ENCODE measurements at places on chromosomes 12 and 14.

- DNase-seq, result no peak
These were observed 9.2 kb downstream of the ERP29 start for GRCh38 chr12:112022241-112023016.

GRCh38 chr12:124678421-124678893, 111.0 kb upstream of the NCOR2 start:
- no peak for DNase-seq

GRCh38 chr12:27550653-27550975, 26.6 kb downstream of the PPFIBP1 start:
- DNase-seq, result no peak

- no peak for DNase-seq
These were observed 11.5 kb upstream of the KCNK13 start for GRCh38 chr14:90050271-90050670.

GRCh38 chr12:31021181-31021580, 52.5 kb upstream of the DDX11 start:
- no peak for DNase-seq

DNA sequence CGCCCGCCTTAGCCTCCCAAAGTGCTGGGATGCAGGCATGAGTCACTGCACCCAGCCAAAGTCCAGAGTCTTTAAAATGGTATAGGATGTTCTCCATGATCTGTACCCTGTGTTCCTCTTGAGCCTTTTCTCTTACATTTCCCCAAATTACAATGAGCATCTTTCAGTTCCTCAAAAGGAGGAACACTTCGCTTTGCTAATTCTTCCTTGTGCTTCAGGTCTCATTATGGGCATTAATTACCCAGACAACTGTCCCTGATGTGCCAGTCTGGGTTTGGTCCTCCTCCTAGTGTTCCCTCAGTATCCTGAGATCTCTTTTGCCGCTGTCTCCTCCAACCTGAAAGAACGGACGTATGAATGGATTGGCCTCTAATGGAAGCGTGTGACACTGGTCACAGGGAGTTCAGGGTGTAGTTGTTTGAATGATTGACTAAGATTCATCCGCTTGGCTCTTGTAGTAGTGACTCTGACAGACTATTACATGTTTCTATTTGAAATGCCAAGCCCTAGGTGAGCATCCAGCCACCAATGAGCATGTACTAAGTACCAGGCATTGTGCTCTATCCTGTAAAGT, 8.2 kb downstream of the PRKCH start:
- no peak for DNase-seq

- no peak for DNase-seq
These were observed 62.0 kb downstream of the LGMN start for GRCh38 chr14:92686411-92686899.

- DNase-seq, result no peak
These were observed 10.6 kb downstream of the SEL1L start for GRCh38 chr14:81523016-81523415.

DNA sequence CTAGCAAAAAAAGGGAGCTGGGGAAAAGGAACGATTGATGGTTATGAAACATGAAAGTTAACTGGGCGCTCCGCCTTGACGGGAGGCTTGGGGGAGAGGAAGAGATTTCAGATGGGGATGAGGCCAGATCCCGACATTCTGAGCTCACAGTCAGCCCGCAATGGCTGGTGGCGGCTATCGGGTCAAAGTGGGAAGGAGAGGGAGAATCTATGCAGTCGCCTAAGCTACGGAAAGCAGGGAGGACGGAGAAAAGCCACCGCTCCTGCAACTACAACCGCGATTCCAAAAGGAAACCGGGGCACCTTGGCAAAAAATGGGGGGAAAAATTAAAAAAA, 502 bp downstream of the MPHOSPH9 start:
- no peak for DNase-seq

DNA sequence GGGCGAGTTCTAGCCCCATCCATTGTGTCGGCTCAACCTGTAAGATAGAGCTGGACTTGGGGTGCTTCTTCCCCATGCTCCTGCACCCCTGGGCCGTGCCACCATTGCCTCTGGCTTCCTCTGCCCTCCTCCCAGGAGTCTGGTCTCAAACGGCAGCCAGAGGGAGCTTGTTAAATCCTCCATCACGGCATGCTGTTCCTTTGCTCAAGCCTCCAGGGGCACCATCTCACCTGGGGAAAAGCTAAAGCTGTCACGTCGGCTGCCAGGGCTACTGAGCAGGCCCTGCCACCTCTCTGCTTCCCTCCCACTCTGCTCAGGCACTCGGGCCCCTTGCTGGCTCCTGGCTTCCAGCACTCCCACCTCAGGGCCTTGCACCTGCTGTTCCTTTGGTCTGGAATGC, 140.4 kb downstream of the RBM19 start:
- DNase-seq, result no peak

DNA sequence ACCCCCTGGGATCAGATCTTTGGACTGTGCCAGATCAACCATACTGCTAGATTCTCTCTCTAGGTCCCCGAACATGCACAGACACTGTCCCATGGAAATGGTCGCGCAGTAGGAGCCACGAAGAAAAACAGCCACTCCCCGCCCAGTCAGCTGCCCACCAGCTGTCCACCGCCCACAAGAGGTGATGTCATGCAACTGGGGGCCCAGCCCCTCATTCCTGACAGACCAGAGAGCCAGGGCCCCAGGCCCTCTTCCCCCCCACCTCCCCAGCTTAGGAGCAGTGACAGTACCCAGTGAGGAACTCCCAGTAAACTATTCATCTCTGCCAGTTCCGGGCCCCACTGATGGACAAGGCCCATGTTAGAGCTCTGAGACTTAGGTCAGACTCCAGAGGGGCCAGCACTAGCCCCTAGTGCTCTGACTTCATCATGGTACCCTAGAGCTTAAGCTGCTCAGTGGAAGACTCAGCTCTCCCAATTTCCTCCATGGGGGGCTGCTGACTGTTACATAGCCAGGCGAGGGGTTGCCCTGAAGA, 3.7 kb upstream of the TAMALIN start:
- no peak for DNase-seq

GRCh38 chr12:50517421-50518048, 12.8 kb downstream of the DIP2B start:
- DNase-seq, result peak; percentile 36

GRCh38 chr14:49367696-49368095, 218.5 kb downstream of the RPS29 start:
- DNase-seq, result no peak

- DNase-seq, result no peak
These were observed 46.0 kb downstream of the SPIC start for GRCh38 chr12:101521136-101521535.

- DNase-seq, result no peak
These were observed 333.1 kb downstream of the FUT8 start for GRCh38 chr14:65745396-65746190.

GRCh38 chr14:59871166-59871495, 555 bp upstream of the RTN1 start:
- no peak for DNase-seq

DNA sequence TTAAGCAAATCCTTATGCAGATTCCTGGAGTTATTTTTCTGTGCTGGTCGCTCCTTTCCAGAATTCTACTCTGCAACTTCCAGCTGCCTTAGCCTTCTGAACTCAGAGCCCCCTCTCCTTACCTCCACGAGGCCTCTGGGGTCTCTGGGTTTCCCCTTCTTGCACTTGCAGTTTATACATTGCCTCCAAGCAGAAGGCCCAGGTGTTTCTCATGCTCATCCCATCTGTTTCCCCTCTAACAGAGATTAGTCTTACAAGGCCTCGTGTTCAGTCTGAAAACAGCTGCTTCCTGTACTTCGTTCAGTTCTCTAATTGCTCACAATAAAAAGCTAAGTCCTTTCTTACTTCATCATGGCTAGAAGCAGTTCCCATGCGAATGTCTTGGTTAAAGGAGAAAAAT, 134.4 kb upstream of the FGD4 start:
- DNase-seq, result no peak

DNA sequence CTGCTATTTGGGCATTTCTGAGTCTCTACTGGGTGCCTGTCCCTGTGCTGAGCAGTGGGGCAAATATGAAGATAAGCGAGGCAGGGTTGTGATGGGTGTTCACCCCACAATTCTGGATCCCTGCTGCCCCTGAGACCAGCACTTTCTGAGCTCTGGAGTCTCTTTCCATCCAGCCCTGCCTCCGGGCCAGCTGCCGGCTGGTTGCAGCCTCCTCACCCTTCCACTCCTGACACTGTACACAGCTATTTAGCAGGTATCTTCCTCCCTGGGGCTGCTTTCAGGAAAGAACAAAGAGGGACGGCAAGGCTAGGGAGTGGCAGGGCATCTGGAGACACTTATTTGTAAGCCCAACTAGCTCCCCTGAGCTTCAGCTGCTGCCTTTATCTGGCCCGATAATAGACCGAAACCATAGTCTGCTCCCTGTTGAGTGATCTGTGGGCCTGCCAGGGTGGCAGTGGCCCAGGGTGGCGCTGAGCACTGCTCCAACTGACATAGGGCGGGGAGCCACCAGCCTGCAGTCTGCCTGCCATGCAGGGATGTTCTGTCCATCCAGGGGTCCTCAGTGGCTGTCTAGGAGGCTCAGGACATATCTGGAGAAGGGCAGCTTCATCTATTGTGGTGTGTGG, 7.6 kb upstream of the KRT80 start:
- no peak for DNase-seq

GRCh38 chr14:72565149-72565559, 328.7 kb downstream of the DPF3 start:
- DNase-seq, result no peak

- DNase-seq, result no peak
These were observed 11.8 kb downstream of the GCH1 start for GRCh38 chr14:54890788-54891187.

DNA sequence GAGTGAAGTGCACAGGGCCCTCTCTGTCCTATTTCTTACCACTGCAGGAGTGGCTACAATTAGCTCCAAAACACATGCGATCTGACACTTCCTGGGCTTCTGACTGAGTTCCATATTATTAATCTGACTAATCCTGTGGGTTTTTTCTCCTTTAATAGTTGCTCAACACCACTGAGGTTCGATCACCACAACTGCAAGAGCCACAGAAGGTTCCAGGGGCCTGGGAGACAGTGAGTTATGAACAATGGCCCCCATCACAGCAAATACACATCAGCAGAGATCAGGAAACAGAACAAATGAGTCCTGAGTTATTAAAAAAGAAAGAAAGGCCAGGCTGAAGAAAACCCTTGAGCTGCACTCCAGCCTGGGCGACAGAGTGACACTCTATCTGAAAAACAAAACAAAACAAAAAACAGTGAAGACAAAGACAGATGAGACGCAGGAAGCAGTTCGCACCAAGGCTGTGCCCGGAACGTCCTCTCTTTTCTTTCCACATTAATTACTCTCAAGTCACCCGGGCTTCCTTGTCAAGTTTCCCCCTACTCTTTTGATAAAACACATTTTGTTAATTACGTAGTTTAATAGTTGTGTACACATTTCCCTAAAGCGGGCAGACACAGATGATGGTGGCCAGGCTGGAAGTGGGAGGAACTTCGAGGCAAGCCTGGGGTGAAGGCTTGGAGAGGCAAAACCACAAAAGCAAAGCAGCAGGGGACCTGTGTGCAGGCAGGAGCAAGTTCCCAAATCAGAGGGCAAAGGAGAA, 42.7 kb downstream of the CDC42BPB start:
- DNase-seq, result peak; percentile 33

DNA sequence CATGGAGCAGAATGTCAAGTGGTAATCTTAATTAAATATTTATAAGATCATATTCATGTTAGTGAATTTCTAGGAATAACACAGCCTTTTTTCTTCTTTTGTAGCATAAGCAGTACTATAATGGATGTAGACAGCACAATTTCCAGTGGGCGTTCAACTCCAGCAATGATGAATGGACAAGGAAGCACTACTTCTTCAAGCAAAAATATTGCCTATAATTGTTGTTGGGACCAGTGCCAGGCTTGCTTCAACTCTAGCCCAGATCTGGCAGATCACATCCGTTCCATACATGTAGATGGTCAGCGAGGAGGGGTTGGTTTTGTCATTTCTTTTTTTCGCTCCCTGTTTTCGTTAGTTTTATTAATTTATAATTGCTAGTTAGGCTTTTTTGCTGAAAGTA, 23.1 kb downstream of the AEBP2 start:
- no peak for DNase-seq

DNA sequence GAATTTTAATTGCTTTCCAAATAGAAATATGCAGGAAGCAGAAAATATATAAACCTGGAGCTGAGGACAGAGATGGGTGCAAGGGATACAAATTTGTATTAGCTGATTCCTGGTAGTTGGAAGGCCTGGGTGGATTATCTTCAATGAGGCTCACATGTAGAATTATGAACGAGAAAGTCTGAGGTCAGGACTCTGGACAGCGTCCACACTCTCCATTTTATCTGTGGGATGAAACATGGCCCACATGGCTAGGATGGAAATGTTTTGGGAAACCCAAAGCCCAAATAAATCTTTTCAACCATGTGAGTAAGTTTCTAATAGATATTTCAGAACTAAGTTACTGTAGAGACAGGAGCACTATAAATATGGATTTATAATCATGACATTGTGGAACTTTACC, 256.1 kb downstream of the APAF1 start:
- no peak for DNase-seq

GRCh38 chr12:19938031-19938430, 430.3 kb upstream of the PDE3A start:
- DNase-seq, result no peak

GRCh38 chr14:101784631-101785030, 23.1 kb downstream of the PPP2R5C start:
- no peak for DNase-seq

DNA sequence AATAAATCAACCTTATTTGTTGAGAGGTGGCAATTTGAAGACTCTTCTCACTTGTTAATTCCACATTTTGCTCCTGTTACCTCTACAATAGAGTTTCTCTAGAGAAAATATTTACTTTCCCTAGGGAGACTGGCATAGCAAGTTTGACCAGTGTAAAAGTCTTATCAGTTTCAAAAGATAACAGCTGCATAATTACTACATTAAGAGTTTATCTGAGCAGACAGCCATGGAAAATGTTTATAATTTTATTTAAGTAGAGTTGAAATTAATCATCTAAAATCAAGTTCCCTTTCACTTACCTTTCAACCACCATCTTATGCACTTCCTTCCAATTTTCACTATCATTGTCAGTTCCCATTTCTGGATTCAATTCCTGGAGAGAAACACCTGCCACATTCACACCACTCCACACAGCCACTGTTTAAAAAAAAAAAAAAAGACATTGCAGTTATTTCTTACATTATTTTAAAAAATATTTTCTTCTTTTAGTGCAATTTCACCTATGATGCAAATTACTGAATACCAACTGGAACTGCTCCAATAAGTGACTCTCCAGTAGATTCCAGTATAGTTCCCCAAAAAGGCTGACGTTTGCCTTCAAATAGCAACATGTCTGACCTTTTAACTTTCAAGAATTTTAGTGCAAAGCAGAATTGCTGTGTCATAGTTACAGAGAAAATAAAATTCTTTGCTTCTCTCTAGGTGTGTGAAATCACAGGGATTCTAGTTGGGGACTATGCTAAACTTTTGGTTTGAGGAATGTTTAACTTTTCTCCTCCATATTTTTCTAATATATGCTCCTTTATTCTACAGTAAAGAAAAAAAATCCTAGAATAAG, 19.4 kb downstream of the LDHB start:
- DNase-seq, result no peak

DNA sequence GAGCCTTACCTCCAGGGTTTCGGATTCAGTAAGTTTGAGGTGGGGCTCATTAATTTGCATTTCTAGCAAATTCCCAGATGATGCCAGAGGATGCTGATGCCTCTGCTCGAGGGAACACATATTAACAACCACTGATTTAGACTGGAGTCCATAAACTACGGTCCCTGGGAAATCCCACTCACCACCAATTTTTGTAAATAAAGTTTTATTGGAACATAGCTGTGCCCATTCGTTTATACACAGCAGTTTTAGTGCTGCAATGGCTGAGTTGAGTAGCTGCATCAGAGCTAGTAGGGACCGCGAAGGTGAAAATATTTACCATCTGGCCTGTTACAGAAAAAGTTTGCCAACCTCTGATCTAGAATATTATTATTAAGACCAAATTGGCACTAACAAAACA, 73.8 kb downstream of the DNAI7 start:
- DNase-seq, result no peak

Data from activated CD4-positive, alpha-beta T cell treated with anti-CD3 and anti-CD28 coated beads, Interleukin-2, Interleukin-6, amounts not matched to agents 100 ng/mL and 50 ng/mL, durations not matched to agents 16 hours and 8 hours (primary cell).